CD8-positive, alpha-beta T cell (primary cell): ENCODE measurements at places on chromosomes 7 and 10.

- no peak for DNase-seq
Observed at GRCh38 chr7:102933763-102934162, 21.0 kb downstream of the LRRC17 start.

DNA sequence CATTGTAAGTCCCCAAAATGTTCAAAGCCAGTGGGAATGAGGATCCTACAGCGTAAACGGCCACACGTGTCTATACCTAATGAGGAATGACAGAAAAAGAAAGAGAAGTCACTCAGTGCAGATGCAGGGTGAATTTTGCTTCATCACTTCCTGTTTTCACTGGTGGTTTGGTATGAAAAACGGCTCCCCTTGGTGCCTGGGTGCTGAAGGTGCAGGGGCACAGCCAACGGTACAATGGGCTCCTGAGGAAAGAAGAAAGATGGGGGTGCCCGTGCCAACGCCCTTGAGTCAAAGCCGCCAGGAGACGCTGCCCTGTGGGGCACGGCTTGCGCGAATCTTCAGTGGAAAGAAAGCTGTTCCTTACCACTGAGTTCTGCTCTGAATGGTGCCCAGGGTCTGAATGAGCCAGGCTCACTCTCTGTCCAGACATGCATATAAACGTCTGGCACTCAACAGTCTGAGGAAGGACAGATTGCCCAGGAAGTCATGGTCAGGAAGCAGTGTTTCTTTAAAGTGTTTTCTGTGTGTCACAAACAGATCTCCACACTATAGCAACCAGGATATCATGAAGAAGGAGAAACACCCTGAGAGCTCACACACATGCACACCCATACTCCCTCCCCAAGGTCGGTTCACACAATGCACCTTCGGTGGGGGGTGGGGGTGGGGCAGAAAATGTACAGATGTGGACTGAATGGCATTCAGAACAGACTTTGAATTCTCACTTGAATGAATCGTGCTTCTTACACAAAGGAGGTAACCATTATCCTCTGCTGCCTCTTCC, 105.8 kb downstream of the ELMO1 start:
- DNase-seq: peak; percentile 61

- no peak for DNase-seq
Observed at GRCh38 chr10:103168438-103168837, 24.6 kb downstream of the NT5C2 start.

GRCh38 chr7:46695051-46695708, 774.1 kb upstream of the IGFBP3 start:
- no peak for DNase-seq

- DNase-seq: no peak
Observed at GRCh38 chr10:79050896-79051555, 17.7 kb upstream of the ZMIZ1 start.

DNA sequence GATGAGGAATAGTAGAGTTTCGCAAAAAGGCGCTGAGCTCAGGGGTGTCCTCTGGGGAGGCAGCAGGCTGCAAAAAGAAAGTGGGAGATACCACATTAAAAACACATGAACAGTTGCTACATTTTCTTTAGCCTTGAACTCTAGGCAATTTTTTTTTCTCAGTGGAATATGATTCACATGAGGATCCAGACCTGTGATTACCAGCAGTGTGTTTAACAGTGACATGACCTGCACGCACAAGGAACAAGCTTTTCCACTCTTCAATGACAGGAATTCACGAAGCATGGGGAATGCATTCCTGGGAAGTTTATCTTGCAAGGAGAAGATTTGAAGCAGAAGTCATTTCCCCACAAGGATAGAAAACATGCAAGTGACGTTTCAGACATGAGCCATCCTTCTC, 161.6 kb downstream of the ITGA8 start:
- DNase-seq: no peak

- no peak for DNase-seq
Observed at GRCh38 chr7:116356979-116357378, 142.6 kb upstream of the CAV2 start.

- no peak for DNase-seq
Observed at GRCh38 chr7:11817111-11817740, 14.8 kb downstream of the THSD7A start.

DNA sequence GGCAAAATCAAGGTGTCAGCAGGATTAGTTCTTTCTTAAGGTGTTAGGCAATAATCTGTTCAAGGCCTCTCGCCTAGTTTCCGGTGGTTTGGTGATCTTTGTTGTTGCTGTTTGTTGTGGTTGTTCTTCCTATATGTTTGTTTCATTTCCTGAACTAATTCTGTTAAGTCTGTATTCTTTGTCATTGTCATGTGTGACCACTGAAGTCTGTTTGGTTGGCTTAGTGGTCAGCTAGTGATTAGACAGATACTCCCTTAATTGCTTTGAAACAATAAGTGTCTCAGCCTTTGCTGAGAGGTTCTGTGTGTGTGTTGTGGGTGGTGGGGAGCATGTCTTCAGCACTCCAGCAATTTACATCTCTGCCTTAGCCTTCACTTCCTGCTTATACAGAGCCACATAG, 46.0 kb downstream of the ABCC2 start:
- DNase-seq: no peak

DNA sequence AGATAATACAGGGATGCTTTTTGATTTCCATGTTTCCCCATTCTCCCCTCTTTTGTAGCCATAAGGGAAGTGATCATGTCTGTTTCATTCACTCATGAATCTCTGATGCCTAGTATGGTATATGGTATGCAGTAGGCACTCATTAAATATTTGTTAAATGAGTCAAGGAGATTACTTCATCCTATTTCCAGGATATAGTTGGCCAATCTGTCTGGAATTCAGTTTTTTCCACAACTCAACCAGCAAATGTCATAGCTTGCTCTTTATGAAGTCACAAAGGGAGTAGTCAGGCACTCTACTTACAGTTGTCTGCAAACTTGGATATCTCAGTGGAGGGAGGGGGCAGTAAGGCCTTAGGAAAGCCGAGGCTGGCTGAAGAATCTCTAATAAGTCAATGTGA, 853.6 kb downstream of the LRMDA start:
- DNase-seq: no peak

DNA sequence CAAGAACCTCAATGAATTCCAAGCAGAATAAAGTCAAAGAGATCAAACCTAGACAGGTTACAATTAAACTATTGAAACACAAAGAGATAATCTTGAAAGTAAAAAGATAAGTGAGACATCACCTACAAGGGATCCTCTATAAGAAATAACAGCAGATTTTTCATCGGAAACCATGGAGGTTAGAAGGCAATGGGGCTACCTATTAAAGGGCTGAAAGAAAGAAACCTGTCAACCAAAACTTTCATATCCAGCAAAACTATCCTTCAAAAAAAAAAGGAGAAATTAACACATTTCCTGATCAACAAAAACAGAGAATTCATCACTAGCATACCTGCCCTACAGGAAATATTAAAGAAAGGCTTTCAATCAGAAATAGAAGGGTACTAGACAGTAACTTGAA, 244.9 kb downstream of the ARHGAP12 start:
- DNase-seq: no peak

- DNase-seq: no peak
Observed at GRCh38 chr7:40057292-40057691, 77.1 kb downstream of the MPLKIP start.
